ENCODE measurements at places on chromosomes 3 and 15.

DNA sequence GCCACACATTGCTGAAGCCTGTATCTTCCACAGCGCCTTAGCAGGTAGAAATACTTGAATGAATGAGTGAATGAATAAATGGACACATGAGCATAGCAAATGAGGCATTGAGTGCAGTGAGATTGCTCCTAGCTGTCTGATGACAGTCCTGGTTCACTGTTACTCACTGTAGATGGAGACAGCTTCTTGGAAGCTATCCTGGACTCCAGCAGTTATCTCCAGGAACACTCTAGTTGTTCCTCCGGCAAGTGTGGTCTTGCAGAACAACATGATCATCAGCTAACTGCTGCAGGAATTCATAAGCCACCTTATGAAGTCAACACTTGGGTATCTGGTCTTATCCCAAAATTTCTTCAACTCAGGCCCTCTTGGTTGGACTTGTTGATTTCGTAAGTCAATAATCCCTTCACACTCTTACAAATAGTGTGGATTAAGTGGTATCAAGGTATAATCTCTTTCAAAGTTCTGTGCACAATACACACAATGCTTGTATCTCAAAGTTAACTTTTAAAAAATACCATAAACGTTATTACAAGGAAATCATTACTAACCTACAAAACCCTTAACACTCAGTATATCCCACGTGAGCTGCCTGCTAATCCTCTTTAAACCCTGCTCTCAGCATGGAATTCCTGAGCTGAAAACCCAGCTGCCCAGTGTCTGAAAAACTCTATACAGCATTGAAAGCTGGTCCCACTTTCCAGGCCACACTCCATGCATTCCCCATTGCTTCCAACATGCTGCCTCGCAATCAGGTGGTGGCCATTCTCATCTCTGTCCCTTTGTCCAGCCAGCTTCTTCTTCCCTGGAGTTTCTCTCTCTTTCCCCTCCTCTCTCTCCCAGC lies 14.4 kb upstream of the ZBTB38 start:
- no peak for DNase-seq

DNA sequence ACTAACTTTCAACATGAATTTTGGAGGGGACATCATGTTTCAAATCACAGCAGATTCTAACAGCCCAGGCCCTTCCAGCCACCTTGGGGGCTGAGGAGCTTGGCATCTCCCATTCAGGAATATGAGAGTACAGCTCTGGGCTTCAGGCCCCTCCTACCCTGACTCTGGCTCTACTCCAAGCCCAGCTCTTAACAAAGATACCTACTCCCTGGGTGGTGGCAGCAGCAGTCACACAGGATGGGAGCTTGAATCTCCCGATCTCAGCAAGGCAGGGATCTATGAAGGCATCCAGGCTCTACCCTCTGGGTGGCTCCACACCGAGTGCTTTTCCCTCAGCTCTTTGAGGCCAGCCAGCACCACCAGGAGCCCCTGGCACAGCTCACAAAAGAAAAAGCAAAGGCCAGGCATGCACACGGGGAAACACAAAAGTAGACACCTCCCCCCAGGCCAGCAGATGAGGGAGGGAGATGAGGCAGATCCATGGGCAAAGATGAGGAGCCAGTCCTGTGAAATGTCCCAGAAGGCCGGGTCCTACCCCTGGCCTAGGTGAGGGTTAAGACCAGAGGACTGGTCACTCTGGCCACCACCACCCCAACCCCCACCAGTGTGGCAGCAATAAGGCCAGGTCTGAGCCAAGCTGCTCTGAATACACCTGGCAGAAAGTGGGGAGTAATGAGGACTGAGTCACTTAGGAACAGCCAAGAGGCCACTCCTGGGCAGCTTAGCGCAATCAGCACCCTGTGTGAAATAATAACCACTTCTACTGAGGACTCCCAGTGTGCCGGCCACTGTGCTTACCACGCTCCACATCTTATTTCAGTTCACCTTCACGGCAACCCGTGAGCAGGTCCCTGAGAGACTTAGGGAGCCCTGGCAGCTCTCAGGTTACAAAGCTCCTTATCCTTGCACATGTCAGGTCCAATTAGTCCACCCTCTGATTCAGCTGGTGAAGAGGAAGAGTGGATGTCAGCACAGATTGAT lies 24.3 kb downstream of the PLA2G4F start:
- no peak for DNase-seq

- no peak for DNase-seq
Measured at GRCh38 chr3:57109437-57110199, 49.2 kb downstream of the SPATA12 start.

GRCh38 chr3:194472290-194472920 lies 14.4 kb downstream of the ATP13A3 start:
- peak; percentile 16 for DNase-seq

DNA sequence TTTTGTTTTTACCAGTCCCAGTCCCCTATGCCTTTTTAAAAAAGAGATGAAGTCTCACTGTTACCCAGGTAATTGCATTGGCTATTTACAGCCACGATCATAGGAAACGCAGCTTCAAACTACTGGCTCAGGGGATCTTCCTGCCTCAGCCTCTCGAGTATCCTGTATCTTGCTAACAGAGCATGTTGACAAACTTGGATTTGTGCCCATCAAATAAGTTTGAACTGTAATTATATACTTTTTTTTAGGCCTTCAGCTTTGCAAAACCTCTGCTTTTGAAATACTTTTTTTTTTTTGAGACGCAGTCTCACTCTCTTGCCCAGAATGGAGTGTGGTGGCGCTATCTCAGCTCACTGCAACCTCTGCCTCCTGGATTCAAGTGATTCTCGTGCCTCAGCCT lies 3.0 kb upstream of the EDEM1 start:
- no peak for DNase-seq

- no peak for DNase-seq
Measured at GRCh38 chr15:29633971-29634370, 188.3 kb downstream of the TJP1 start.

DNA sequence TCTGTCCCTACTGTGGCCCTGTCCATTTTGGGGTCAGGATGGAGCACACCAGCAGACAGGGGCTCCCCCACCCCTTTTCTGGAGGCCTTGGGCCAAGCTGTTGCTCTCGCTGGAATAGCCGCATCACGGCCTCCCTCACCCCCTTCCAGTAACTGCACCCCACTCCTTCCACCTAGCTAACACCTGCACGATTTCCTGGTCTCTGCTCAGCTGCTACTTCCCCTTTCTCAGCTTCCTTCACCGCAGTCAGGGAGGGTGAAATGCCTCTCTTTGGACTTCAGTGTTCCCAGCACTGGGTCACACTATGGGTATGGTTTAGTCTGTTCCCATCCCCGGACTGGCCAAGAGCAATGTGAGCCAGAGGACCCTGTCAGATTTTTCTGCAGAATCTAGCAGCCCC lies 400.2 kb downstream of the MCTP2 start:
- no peak for DNase-seq

DNA sequence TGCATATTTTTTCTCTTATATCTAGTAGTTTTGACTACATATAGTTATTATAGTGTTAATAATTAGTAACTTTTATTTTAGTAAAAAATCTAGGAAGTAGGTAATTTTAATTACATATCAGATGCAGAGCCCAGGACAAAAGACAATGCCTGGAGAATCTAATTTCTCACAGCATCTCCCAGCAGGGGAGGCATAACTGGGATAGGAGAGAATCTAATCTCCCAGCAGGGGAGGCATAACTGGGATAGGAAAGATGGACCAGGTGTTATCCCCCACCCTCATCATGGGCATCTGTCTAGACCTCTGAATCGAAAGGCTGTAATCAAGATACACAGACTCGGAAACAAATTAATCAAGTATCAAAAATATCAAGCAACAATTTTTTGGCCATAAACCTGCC lies 58.2 kb downstream of the OSTN start:
- no peak for DNase-seq

DNA sequence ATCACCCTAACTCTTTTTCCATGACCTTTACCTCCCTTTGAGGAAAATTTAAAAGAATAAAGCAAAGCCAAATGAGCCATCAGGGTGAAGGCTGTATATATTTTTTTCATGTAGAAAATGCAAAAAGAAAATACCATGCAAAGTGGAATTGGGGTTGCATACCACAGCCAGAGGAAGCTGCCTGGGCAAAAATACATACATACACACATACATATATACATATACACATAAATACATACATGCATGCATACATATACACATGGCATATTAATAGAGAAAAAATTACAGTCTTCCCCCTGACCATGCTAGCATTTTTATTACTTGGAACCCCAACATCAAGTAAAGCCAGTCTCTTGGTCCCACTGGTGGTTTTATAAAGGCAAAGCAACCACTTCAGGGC lies 63.7 kb upstream of the TMCO5A start:
- DNase-seq = no peak

DNA sequence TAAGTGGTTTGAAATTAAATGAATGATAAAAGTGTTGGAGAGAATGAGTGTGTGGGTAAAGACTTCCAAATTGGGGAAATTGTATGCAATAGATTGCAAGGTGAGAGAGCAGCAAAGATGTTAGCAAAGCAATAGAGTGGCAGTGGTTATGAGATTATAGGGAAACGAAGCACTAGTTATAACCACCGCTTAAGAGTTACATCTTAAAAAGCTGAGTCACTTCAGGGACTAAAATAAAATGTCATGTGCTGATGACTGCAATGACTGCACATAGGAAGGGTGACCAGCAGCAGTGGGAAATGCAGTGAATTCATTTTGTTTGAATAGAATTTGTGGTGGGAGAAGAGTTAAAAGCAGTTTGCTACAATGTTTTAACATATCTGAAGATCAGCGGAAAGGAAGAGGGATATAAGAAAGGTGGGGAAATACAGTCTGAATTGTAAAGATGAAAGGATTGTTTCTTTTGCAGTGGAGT lies 127.3 kb downstream of the RAP2B start:
- no peak for DNase-seq

- DNase-seq = no peak
Measured at GRCh38 chr3:65526656-65527055, 512.1 kb downstream of the MAGI1 start.

GRCh38 chr3:155149494-155149893 lies 69.4 kb downstream of the MME start:
- no peak for DNase-seq

DNA sequence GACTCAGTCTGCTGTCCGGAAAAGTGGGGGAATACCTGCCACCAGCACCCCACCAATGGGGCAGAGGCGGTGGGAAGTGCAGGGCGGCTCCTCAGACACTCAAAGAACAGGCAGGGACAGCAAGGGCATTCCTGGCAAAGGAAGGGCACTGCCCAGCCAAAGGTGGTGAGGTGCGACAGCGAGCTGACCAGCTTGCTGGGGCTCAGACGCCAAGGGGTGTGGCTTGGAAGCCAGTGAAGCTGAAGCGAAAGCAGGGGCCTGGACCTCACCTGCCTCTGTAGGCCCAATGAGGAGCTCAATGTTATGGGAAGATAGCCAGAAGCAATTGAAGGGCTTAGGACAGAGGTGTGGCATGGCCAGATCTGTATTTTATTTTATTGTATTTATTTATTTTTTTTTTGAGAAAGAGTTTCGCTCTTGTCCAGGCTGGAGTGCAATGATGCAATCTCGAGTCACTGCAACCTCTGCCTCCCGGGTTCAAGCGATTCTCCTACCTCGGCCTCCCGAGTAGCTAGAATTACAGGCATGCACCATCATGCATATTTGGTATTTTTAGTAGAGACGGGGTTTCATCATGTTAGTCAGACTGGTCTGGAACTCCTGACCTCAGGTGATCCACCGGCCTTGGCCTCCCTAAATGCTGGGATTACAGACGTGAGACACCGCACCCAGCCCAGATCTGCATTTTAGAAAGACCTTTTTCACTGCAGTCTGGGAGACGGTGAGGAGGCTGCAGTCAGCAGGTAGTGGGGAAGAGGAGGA lies 4.4 kb upstream of the LMAN1L start:
- no peak for DNase-seq

DNA sequence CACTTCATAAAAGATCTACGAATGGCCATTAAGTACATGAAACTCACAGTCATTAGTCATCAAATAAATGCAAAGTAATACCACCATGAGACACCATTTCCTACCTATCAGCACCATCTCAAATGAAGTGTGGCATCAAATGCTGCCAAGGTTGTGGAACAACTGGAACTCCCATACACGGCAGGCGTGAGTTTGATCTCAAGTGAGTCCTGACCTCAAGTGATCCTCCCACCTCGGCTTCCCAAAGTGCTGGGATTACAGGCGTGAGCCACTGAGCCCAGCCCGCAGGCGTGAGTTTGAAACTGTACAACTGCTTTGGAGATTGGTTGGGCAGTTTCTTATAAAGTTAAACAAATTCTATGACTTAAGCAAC lies 28.8 kb upstream of the HDAC11 start:
- DNase-seq = no peak

DNA sequence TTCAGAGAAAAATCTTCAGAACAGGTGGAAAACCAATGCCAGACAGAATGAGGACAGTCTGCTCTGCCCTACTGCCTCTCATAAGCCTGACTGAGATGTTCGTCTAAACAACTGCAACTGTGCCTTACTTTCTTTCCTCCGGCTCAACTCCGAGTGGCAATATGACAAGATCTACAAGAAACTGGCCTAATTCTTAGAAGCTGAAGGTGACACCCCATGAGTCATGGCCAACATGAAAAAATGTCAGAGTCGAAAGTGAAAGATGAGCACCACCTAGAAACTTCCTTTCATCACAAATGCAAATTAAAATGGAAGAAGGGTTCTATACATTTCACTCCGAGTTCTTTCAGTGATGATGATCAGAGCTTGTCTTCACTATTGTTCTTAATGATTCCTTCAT lies 12.9 kb downstream of the PCYT1A start:
- peak; percentile 57 for DNase-seq

DNA sequence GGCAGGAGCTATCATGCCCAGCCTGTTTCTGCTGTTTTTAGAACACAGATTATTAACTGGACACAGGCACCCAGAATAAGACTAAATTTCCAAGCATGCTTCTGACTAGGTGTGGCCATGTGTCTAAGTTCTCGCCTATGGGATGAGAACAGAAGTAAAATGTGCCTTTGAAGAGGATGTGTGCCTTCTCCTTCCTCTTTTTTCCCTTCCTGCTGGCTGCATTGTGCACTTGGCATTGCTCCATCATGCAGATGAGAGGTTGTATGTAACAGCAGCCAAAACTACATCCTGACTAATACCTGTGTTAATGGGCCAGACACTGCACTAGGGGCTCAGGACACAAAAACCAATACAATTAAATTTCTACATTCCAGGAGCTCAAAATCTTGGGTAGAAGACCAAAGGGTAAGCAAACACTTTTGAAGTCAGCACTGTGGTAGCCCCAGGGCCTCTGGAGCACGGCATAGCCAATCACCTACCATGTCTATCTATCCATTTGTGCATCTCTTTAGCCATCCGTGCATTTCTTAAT lies 40.9 kb upstream of the RNU6-1 start:
- no peak for DNase-seq
